ENCODE measurements at places on chromosomes 13 and 19. TPM values are rescaled to one million over a fixed set of nuclear protein-coding genes. Genes with fewer than 3 reads are reported as not detected.

ZNF610 gene
- total RNA-seq: 2.3 TPM

GRCh38 chr13:70844391-70845108 is 736.3 kb upstream of the KLHL1 start:
- no peak for DNase-seq

- no peak for DNase-seq
Measured at GRCh38 chr19:46772170-46773017, 16.0 kb downstream of the SLC1A5 start.

DNA sequence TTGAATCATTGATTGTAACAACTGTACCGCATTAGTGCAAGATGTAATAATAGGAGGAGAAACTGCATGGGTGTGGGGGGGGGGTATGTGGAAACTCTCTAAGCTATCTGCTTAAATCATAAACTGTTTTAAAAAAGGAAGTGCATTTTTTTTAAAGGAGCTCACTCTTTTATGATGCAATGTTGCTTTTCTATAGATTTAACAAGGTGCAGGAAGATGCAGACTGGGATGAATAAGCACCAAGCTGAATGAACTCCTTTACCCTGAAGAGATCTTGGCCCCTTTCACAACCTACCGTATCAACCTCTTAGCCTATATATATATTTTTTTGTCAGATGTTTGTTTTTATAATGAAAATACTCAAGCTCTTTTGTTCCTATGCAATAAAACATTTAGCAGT is 95.9 kb downstream of the AKAP11 start:
- no peak for DNase-seq

GRCh38 chr13:110590577-110590976 is 24.8 kb upstream of the NAXD start:
- no peak for DNase-seq

GRCh38 chr13:30697996-30698401 is 37.3 kb upstream of the ALOX5AP start:
- peak; percentile 81 for DNase-seq

DNA sequence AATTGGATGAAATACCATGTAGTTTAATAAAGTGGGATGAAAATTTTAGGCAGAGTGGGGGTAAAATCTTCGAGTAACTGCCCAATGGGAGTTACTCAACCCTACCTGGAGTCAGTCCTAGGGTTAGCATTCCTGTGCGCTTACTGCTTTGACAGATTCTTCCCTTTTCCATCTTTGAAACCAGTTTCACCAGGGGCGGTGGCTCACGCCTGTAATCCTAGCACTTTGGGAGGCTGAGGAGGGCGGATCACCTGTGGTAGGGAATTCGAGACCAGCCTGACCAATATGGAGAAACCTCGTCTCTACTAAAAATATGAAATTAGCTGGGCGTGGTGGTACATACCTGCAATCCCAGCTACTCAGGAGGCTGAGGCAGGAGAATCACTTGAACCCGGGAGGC is 37.0 kb upstream of the CXCL17 start:
- no peak for DNase-seq
